ENCODE measurements at places on chromosomes 1 and 21.
A peak's percentile ranks its signal among the peaks of the same experiment; 100 is the strongest.

- no peak for DNase-seq
- peak overlapping the region; percentile 96 for H3K27ac ChIP-seq
- no peaks in the 10 kb centered on the region for H3K27me3 ChIP-seq
- H3K4me3 ChIP-seq, result no peak overlapping the region
Measured at GRCh38 chr1:198153804-198154203, 3.0 kb upstream of the NEK7 start.

- no peaks in the 10 kb centered on the region for H3K27me3 ChIP-seq
- H3K4me1 ChIP-seq, result no peaks in the 10 kb centered on the region
- H3K36me3 ChIP-seq, result no peaks in the 10 kb centered on the region
- H3K4me3 ChIP-seq, result no peak overlapping the region
Measured at GRCh38 chr1:37159102-37159501, 124.8 kb upstream of the GRIK3 start.

DNA sequence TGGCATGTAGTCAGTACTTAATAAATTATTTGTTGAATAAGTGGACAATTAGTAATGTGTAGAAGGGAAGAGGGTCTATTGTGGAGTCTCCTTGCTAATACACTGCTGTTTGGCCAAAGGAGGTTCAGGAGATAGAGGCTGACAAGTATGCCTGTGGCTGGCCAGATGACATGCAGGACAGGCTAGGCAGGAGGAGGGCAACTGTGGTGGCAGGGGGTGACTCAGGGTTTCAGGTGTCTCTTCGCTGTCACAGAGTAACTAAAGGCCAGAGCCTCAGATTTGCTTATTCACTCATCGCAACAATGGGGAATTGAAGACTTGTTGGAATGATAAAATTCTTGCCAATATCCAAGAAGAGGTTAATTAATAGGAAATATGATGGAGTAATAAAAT, 33.1 kb downstream of the THRAP3 start:
- no peak overlapping the region for H3K27ac ChIP-seq
- no peak overlapping the region for H3K4me3 ChIP-seq
- peaks cover 21% of the 10 kb centered on the region for H3K36me3 ChIP-seq
- peaks cover 15% of the 10 kb centered on the region for H3K4me1 ChIP-seq

DNA sequence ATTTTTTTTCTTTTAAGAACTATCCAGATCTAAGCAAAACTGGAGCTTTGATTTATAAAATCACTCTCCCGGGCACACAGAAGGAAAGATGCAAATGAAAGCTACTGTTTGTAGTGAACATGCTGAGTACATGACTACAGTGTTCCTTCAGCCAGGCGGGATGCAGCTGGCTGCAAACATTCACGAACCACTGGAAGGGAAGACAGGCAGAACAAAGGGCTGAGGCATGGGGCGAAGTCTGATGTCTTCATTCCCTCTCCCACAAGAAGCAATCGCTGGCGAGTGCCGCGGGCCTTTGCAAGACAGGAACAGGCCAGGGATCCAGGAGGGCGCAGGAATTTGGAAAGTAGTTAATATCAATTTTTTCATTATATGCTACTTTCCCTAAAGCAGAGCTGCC, 257.9 kb upstream of the AJAP1 start:
- H3K36me3 ChIP-seq, result no peaks in the 10 kb centered on the region
- peaks cover 6% of the 10 kb centered on the region for H3K27me3 ChIP-seq
- H3K4me1 ChIP-seq, result no peaks in the 10 kb centered on the region
- H3K27ac ChIP-seq, result no peak overlapping the region

DNA sequence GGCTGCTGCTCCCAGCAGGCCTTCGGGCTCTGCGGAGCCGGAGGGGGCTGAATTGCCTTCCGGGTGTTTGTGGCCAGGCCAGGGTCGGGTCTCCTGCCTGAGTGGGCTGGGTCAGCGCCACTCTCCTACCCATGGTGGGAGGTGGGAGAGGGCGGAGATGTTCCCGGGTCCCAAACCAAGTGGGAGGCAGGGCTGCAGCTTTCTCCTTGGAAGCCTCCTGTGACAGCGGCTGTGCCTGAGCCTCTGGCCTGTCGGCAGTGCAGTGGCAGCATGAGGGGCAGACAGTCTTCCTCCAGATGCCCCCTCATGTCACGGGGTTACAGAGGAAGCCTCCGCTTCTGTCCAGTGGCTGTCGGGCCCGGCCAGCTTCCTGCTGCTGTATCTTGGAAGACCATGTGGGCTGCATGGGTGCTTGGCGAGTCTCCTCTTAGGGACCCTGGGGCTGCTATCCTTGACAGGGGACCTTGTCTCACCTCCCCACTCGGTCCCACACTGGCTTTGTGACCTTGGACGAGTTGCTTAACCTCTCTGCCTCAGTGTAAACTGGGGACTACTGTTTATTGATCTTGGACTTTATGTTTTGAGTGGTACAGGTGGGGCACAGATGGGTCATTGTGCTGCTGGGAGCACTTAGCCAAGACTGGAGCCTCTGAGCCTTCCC, 4.3 kb downstream of the SKI start:
- H3K4me1 ChIP-seq, result peaks cover 50% of the 10 kb centered on the region
- peak overlapping the region; percentile 84 for H3K4me3 ChIP-seq
- no peak for DNase-seq

DNA sequence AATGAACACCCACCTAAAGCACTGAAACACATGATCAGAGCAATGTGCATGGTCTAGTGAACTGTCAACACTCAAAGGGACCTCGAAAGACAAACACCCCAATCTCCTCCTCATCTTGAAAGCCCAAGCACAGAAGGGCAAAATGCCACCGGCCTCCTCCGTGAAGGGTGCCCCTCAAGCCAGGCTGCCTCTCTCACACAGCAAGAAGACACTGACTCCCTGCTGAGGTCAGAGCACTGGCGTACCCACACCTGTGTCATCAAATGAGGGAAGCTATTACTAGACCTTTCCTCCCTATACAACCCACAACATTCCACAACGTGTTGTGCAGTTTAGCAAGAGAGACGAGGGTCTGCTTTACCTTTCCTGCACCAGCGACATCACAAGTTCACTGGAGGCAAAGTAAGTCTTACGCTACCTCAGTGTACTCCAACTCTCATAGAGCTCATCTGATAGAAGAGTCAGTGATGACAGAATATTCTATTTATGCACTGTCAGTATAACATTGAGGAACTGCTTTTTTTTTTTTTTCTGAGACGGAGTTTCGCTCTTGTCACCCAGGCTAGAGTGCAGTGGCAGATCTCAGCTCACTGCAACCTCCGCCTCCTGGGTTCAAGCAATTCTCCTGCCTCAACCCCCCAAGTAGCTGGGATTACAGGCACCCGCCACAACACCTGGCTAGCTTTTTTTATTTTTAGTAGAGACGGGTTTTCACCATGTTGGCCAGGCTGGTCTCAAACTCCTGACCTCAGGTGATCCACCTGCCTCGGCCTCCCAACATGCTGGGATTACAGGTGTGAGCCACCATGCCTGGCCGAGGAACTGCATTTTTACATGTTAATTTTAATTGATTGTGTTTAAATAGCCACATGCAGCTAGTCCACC, 3.3 kb downstream of the SH3BP5L start:
- peak; percentile 50 for DNase-seq
- H3K27ac ChIP-seq, result no peak overlapping the region
- H3K27me3 ChIP-seq, result no peaks in the 10 kb centered on the region

- H3K4me3 ChIP-seq, result no peak overlapping the region
- H3K36me3 ChIP-seq, result no peaks in the 10 kb centered on the region
- no peak overlapping the region for H3K27ac ChIP-seq
- peaks cover 39% of the 10 kb centered on the region for H3K27me3 ChIP-seq
Measured at GRCh38 chr1:181190364-181191035, 102.0 kb downstream of the IER5 start.

- no peaks in the 10 kb centered on the region for H3K27me3 ChIP-seq
- DNase-seq, result no peak
- H3K27ac ChIP-seq, result no peak overlapping the region
- peaks cover 5% of the 10 kb centered on the region for H3K4me1 ChIP-seq
- H3K4me3 ChIP-seq, result no peak overlapping the region
Measured at GRCh38 chr21:33108228-33108627, 38.3 kb downstream of the OLIG1 start.

DNA sequence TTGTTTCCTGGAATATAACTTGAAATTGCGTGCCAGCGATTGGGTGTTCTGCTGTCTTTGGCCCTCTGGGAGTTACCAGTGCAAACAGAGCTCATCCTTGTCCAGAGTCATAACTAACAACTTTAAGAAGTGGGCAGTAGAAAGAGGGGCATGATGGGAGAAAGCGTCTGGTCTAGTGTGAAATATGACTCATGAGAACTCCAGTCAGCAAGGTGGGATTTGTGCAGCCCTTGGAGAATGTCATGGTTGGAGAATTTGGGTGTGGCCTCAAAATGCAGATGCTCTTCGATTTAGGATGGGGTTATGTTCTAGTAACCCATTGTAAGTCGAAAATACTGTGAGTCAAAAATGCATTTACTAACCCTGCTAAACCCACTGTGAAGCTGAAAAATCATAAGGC, 12.9 kb downstream of the ATP1B1 start:
- DNase-seq, result no peak
- H3K4me3 ChIP-seq, result no peak overlapping the region
- no peaks in the 10 kb centered on the region for H3K4me1 ChIP-seq
- H3K27me3 ChIP-seq, result no peaks in the 10 kb centered on the region
- no peak overlapping the region for H3K27ac ChIP-seq

DNA sequence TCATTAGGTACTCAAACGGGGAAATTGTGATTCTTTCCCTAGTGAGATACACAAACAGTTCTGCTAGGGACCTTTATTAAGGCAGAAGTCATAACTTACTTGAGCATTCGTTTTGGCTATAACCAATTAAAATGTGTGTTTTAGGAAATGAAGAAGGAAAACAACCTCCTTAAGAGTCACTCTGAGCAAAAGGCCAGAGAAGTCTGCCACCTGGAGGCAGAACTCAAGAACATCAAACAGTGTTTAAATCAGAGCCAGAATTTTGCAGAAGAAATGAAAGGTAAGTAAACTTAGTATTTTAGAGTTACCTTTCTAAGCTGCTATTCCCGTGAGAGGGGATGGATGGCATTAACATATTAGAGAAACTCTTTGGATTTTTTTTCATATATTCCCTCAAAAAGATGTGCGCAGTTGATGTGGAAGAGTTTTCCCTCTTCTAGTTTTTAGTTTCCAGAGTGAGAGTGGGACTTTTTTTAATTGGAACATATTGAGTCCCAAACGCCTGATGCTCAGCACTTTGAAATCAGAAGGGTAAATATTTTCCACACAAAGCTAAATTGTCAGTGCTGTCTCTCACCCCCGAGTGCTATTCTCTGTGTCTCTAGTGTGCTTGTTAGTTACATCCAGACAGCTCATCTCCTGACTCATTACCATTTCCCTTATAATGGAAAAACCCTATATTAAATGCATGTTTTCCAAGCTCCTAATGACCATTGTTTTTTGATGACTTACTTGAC, 34.9 kb downstream of the CENPF start:
- no peak for DNase-seq
- H3K27ac ChIP-seq, result no peak overlapping the region
- no peak overlapping the region for H3K4me3 ChIP-seq
- H3K36me3 ChIP-seq, result no peaks in the 10 kb centered on the region
- H3K4me1 ChIP-seq, result no peaks in the 10 kb centered on the region
- no peaks in the 10 kb centered on the region for H3K27me3 ChIP-seq
